Activated CD8-positive, alpha-beta memory T cell treated with anti-CD3 and anti-CD28 coated beads, Interleukin-2, amount 10 ng/mL, durations not matched to agents 7 days and 5 days (primary cell): ENCODE measurements at places on chromosomes 4 and X. TPM values are rescaled to one million over a fixed set of nuclear protein-coding genes. Genes with fewer than 3 reads are reported as not detected.
A peak's percentile ranks its signal among the peaks of the same experiment; 100 is the strongest.

DNA sequence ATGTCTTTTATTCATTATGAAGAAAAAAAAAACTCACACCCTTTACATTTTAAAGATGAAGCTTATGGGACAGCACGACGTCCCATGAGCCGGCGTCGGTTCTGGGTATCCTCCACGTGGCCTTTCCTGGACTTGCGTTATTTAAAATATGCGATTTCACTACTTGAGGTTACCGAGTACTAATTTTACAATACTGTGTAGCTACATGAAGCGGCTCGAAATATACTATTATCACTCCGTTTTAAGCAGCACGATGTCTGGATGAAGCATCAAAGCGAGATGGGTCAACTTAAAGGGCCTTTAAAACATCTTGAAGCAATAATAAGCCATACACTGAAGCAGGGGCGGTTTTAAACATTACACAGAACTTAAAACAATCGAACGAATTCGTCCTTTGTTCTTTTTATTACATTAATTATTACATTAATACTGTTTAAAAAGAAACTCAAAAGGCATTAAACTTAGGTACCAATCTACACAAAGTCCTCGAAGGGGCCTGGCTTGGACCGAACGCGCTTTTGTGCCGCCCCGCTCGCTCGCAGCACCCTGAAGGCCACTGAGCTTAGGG, 1.4 kb upstream of the KLF3 start:
- no peak for DNase-seq

- DNase-seq, result no peak
Observed at GRCh38 chr4:184030764-184031163, 125.7 kb downstream of the STOX2 start.

Gene VCX
- total RNA-seq, result not detected

GRCh38 chr4:48780865-48781214, 761 bp upstream of the FRYL start:
- peak; percentile 62 for DNase-seq

DNA sequence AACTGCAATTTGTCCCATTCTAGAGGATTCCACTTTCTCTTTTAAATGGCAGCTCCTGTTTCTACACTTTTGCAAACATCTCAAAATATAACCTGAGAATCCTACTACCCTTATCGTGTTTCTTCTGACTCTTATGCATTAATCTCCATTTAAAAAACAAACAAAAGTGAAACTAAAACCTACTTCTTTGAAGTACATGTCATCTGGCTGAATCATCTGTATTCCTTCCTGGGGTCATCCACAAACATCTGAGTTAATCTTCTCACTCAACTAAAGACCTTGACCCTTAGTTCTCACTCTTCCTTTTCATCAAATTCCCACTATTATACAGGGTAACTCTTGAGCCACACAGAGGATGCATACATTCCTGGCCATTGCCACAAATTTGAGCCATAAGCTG, 584.8 kb downstream of the PPARGC1A start:
- DNase-seq, result no peak
